Fibroblast of skin of back (primary cell): ENCODE measurements at places on chromosomes 1 and 21.

GRCh38 chr1:230157420-230158390, 90.7 kb downstream of the GALNT2 start:
- DNase-seq = peak; percentile 65

DNA sequence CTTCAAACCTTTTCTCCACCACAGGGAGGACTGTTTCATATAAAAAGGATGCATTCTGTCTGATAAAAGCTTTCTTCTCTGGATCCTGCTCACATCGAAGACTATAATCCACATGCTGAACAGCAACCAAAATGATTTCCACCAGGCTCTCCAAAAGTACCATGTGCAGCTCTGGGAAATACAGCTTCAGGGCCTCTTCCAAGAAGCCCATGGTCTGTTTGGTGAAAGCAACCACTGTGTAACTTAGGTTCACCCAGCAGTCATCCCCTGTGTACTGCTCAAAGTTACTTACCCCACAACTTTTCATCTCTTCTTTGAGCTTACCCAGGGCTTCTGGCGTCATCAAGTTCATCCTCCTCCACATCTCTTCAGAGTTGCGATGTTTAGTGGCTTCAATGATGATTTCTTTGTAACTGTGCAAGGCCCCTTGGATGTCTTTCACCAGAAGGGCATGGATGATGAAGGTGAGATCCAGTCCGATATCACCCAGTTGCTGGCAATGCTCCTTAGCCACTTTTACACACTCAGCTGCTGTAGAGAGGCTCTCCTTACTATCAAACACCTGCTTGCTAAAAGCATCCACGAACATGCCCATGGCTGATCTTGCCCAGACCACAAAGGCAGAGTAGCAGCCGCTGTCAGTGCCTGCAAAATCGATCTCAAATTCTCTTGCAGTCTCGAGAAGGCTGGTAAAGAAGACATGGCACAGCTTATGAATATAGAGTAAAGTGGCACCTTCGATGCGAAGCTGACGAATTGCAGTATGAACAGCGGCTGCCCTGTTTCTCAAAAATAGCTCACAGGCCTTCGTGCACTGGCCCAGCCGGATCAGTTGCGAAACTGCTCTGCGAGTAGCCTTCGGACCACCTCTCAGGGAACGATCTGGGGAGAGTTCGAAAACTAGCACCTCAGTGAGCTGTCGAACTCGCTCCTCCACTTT, 1.7 kb downstream of the EXOC8 start:
- DNase-seq = no peak

DNA sequence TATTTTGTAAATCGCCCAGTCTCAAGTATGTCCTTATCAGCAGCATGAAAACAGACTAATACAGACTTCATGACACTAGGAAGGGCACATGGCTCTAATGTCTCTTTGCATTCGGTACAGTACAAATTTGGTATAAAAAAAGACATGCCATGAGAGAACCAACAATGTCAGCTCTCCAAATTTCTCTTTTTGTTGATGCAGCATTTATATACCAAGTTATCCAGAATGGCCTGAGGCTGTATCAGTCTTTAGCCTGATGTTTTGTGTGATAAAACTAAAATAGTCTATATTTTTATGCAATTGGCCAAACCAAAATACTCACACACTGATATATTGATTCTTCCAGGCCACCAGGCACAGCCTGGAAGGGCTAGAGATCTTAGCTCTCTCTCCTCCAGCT, 124.3 kb upstream of the SAMSN1 start:
- no peak for DNase-seq

DNA sequence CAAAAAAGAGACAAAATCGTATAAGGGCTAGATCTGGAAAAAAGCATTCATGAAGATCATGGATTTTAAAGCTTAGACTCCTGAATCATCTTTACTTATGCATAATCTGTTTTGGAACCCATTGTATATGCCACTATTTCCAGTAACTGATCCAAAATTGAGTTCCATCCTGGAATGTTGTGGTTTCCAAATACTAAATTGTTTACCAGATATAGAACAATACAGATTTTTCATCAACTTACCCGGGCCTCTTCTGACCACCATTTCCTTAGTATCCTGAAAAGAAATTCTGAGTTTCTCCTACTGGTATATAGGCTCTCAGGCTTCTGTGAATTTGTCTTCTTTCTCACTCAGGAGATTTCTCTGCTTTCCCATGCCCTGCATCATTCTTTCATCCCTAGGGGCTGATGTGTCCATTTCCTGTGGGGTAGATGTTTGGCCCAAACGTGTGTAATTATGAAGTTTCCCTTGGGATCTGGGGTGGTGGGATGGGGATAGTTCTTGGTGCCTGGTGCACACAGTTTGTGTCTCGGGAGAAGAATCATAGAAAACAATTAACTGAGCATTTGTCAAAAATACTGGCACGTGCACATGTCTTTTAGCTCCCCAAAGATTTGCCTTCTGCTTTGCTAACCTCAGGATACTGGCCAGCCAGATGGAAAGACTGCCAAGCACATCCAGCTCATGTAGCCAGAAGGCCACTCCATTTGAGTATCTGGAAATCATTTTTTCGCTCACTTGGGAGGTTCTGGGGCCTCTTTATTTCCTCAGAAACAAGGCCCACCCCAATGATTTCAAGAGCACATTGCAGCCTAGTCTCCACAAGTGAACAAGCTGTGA, 127.8 kb downstream of the NTMT2 start:
- DNase-seq = peak; percentile 60

- DNase-seq = peak; percentile 57
Measured at GRCh38 chr1:218664385-218665170, 319.4 kb downstream of the TGFB2 start.
